ENCODE measurements at places on chromosomes 3 and 15.

DNA sequence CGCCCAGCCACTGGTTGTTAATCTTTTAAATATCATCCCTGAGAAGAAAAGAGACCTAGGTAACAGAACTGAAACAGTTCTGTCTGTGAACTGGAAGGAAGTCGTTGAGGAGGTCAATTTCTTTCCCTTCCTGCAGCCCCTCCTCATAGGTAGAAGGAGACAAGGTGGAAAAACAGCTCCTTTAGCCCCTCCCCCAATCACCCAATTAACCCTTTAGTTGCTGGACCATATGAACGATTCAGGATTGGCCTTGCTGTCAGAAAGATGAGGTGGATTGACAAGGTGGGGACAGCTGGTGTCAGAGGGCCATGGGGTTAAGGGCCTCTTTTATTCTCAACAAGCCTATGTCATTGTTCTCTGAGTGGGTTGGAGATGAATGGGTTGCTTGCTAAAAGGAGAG lies 36.0 kb upstream of the ZNF445 start:
- DNase-seq = no peak

DNA sequence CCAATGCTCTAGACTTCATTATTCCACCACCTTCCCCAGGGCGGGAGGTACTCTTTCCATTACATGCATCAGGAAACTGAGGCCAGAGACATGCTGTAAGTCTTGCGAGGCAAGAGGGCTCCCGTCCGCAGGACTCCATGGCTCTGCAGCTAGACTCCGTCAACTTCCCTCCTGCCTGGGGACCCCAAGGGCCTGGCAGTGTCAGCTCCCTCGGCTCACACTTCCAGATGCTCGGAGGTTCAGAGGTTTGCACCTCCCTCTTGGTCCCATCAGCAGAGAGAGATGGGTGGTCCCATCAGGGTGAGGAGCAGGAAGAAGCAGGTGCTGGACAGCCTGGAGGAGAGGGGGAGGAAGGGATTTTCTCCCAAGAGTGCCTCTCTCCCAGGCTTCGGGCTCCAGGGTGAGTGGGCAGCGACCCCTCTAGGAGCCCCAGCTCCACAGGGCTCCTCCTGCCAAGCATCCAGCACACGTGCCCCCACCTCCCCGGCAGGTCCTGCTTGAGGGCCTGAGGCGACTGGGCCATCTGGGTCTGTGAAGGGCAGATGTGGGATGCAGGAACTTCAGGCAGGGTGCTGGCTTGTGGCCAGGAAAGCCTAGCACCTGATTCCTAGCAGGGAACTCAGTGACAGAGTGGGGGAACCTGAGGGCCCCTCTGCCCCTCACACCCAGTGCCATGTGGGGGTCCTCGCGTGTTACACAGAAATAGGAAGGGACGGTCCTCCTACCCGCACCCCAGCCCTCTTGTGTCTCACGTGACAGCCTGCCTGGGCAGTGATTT lies 9.3 kb downstream of the PAK6 start:
- DNase-seq = no peak

DNA sequence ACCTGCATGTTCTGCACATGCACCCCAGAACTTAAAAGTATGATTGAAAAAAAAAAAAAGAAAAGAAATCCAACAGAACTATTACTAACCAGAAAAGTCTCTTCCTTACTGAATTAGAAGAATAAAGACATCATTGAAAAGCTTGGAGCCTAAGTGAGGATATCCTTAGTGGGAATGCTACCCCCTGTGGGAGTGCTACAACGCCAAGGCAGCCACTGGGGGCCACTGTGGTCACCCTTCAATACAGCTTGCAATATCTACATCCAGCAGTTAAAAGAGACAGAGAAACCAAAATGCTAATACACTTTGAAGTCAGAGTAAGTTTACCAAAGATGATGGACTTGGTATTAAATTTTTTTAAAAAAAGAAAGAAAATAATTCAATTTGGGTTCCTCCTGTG lies 292.0 kb downstream of the PLCL2 start:
- no peak for DNase-seq

GRCh38 chr15:92934716-92935115 lies 34.6 kb downstream of the CHD2 start:
- DNase-seq = no peak

DNA sequence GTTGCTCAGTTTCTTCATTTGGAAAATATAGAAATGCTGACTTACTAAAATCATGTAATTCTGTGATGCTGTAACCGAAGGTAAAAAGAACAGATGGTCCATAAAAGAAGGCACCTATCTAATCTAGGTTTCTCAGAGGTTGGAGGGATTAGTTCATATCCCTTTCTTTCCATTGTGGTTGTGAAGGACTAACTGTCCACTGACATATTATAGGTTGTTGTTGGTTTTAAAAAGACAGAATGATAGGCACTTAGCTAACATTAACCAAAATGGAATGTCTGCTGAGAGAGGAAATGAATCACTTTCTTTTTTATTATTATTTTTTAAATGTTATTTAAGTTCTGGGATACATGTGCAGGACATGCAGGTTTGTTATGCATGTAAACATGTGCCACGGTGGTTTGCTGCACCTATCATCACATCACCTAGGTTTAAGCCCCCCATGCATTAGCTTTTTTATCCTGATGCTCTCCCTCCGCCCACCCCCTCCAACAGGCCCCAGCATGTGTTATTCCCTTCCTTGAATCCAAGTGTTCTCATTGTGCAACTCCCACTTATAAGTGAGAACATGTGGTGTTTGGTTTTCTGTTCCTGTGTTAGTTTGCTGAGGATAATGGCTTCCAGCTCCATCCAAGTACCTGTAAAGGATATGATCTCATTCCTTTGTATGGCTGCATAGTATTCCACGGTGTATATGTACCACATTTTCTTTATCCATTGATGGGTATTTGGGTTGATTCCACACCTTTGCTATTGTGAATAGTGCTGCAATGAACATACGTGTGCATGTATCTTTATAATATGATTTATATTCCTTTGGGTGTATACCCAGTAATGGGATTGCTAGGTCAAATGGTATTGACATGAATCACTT lies 45.8 kb downstream of the ALDH1A2 start:
- DNase-seq = no peak

DNA sequence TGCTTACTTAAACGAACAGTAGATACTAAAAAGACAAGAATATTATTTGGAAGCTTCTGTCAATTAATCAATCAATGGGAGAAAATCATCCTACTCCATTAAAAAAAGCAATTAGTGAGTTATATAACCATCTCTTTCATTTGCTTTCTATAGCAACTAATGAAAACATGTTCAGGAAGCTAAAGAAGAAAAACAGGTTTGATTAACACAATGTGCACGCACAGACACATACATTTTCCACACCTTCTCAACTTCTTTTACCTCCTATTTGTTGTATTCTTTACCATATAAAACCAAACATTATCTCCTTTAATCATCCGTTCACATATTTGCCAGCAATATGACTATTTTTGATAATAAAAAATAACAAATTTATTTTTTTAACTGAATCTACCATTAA lies 111.3 kb downstream of the GBE1 start:
- DNase-seq = no peak

DNA sequence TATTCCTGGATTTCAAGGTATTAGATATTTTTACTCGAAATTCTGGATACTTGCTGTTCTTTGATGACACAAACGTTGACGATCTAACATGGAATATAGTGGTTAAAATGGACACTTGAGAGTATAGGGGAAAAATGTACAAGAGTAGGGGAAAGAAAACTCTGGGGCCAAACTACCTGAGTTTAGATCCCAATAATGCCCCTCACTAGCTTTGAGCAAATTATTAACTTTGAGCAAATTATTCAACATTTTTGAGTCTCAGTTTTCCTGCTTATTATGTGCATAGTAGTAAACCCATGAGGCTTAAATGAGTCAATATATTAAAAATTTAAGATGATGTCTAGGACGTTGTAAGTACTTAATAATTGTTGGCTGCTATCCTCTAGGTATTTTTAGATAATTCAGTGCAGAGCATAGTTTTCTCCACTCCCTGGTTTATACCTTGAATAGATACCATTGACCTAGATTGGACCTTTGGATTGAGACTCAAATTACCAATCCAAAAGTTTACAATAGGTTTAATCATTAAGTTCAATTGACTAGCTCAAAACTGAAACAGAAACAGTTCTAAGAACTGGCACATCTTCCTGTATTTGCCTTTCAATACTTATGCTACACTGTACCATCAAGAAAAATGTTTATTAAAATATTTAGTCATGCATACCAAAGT lies 4.5 kb downstream of the ADGRG7 start:
- no peak for DNase-seq

- no peak for DNase-seq
These were observed 492.1 kb upstream of the PPP2R3A start for GRCh38 chr3:135473449-135473848.
